ENCODE measurements at places on chromosomes 11 and 22.

- H3K27ac ChIP-seq, result no peak overlapping the region
- no peak for DNase-seq
- no peak overlapping the region for H3K4me3 ChIP-seq
- no peaks in the 10 kb centered on the region for H3K4me1 ChIP-seq
- no peaks in the 10 kb centered on the region for H3K27me3 ChIP-seq
Measured at GRCh38 chr11:70699294-70700221, 301.2 kb downstream of the CTTN start.

- no peak overlapping the region for H3K27ac ChIP-seq
- H3K27me3 ChIP-seq, result no peaks in the 10 kb centered on the region
- H3K4me3 ChIP-seq, result no peak overlapping the region
- DNase-seq, result no peak
Measured at GRCh38 chr11:109894242-109894641, 198.9 kb upstream of the ZC3H12C start.

DNA sequence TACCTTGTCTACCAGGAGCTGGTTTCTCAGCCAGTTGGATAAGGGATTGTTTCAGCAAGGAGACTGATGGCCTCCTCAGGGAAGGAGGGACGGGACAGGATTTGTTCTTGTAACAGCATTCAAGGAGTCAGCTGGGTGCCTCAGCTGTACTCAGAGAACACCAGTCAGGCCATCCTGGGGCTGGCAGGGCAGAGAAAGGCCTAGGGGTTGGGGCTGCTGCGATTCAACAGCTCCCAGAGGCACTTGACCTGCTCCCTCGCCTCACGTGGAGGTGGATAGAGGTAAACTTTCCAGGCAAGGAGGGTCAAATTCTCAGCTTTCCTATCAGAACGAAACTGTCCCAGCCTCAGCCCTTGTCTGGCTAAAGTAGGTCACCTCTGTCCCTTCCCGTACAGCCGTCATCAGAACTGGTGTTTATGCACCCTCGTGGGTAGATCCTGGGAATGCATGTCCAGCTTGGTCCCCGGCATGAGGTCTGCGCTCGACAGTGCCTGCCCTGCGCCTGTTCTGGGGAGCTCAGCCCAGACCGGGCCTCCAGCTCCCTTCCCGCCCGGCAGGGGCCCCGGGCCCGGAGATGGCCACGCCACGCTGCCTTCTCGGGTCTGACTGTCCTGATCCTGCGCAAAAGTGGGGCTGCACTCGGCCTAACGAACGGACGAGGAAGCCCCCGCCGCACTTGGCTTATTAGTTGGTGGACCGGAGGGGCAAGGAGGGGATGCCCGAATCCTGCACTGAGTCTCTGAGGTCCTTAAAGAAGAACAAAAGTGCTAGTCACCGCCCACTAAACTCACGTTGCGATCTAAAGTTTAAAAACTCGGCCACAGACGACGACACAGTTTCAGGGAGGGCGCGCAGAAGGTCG is 762 bp upstream of the CCDC134 start:
- H3K4me3 ChIP-seq, result peak overlapping the region; percentile 96
- H3K27me3 ChIP-seq, result no peaks in the 10 kb centered on the region
- peaks cover 32% of the 10 kb centered on the region for H3K4me1 ChIP-seq

DNA sequence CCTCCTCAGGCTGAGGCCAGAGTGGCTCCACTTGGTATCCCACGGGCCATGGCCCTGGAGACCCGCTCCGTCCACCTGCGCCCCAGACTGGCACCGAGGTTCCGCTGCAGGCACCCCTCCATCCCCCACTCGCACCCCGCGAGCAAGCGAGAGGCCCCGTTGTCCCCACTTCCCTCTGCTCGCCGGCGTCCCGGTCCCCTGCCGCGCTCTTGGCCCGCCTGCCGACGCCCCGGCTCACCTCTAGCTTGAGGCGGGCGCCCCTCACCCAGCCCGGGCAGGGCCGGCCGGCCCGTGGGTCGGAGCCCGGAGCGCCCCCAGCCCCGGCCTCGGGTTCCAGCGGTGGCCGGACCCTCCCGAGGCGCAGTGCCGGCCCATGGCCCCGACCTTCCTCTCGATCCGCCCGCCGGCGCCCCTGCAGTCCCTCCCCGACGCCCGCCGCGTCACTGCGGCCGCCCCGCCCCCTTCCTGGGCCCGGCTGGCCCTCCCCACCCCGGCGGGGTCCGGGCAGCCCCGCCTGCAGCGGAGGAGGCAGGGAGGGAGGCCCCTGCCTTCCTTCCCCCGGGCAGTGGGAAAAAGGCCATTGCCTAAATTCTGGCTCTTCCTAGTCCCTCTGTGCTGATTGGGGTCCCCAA is at the start of gene PITPNM1:
PITPNM1 (minus strand) TSS at position 414 of the 632 bp plus-strand sequence. CDS start 1,183 bp downstream, outside the sequence.
- H3K4me3 ChIP-seq, result peak within 1 kb of the TSS; percentile 84
- peak; percentile 62 for DNase-seq
- H3K4me1 ChIP-seq, result peaks cover 42% of the 10 kb centered on the region
- H3K27ac ChIP-seq, result peak within 1 kb of the TSS; percentile 91
- H3K27me3 ChIP-seq, result no peaks in the 10 kb centered on the region
- peaks cover 17% of the 10 kb centered on the region for H3K36me3 ChIP-seq

DNA sequence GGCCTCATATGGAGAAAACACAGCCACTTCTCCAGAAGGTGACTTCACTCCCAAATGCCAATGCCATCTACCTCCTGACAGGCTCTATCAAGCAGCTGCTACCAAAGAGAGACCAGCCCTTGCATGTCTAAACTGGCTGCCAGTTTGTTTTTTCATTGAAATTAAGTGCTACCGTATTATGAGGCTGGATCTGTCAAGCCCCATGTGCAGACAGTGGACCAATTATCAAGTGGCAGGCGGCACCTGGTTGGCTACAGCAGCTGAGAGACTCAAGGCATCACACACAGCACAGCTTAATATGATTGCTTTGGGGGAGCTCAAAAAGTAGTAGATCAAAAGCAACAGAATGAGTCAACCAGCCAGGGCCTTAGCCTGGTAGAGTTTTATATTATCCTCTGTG is 1293.0 kb upstream of the TENM4 start:
- no peak for DNase-seq
- no peaks in the 10 kb centered on the region for H3K4me1 ChIP-seq
- H3K27ac ChIP-seq, result no peak overlapping the region
- no peak overlapping the region for H3K4me3 ChIP-seq
- no peaks in the 10 kb centered on the region for H3K36me3 ChIP-seq

GRCh38 chr22:39457556-39458443 is 988 bp downstream of the MGAT3 start:
- no peaks in the 10 kb centered on the region for H3K36me3 ChIP-seq
- peaks cover 10% of the 10 kb centered on the region for H3K27me3 ChIP-seq
- DNase-seq, result no peak
- H3K27ac ChIP-seq, result peak overlapping the region; percentile 54
- peaks cover 14% of the 10 kb centered on the region for H3K4me1 ChIP-seq
- H3K4me3 ChIP-seq, result no peak overlapping the region

GRCh38 chr11:112499153-112499880 is 238.7 kb upstream of the PLET1 start:
- no peaks in the 10 kb centered on the region for H3K36me3 ChIP-seq
- no peaks in the 10 kb centered on the region for H3K4me1 ChIP-seq
- no peak overlapping the region for H3K4me3 ChIP-seq
- H3K27ac ChIP-seq, result no peak overlapping the region

- H3K27ac ChIP-seq, result no peak overlapping the region
- peak; percentile 58 for DNase-seq
- H3K27me3 ChIP-seq, result no peaks in the 10 kb centered on the region
Measured at GRCh38 chr22:35552196-35552842, 11.7 kb downstream of the RASD2 start.

DNA sequence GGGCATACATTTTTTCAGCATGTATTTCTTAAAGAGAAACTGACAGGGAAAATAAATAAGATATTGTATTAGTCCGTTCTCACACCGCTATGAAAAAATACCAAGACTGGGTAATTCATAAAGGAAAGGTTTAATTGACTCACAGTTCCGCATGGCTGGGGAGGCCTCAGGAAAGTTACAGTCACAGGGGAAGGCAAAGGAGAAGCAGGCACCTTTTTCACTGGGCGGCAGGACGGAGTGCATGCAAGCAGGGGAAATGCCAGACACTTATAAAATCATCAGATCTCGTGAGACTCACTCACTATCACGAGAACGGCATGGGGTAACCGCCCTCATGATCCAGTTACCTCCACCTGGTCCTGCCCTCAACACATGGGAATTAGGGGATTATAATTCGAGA is 44.2 kb downstream of the PPFIA1 start:
- peaks cover 3% of the 10 kb centered on the region for H3K4me1 ChIP-seq
- no peak overlapping the region for H3K27ac ChIP-seq
- H3K4me3 ChIP-seq, result no peak overlapping the region

DNA sequence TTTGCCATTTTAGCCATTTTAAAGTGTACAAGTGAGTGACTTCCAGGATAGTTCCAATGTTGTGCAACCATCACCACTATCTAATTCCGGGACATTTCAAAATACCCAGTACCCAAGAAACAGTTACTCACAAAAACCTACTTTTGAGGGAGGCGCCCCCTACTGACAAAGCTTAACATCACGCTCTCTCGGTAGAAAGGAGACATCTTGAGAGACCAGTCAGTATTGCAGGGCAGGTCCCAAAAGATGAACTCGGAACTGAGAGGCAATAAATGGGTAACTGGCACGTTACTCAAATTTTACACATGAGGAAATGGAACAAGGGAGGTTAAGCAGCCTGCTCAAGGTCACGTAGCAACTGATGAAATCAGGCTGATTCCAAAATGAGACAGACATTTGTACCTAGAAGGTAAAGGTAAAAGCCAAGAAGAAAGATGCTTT is 50.0 kb upstream of the POU2AF1 start:
- no peak for DNase-seq
- no peaks in the 10 kb centered on the region for H3K36me3 ChIP-seq
- H3K27ac ChIP-seq, result no peak overlapping the region
- H3K4me3 ChIP-seq, result no peak overlapping the region

DNA sequence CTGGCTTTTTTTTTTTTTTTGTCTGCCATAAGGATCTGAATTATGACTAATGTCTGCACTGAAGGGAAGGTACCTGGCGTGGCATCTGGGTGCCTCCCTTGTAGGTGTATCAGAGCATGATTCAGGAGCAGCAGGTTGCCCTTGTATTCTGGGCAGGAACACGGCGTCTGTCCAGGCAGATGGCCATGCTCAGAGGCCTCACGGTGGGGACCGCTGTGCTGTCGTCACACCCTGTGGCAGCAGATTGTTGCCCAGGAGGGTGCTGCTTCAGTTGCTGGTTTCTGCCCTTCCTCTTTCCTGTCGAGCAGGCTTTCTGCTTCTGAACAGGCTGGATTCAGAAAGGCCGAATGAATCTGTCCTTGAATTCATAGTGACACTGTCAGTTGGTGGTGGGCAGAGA is 11.0 kb downstream of the ZNRF3 start:
- H3K4me3 ChIP-seq, result no peak overlapping the region
- no peaks in the 10 kb centered on the region for H3K27me3 ChIP-seq
- H3K4me1 ChIP-seq, result peaks cover 6% of the 10 kb centered on the region
- no peak for DNase-seq
- no peaks in the 10 kb centered on the region for H3K36me3 ChIP-seq

All from CD8-positive, alpha-beta memory T cell (primary cell).